Stimulated activated CD8-positive, alpha-beta memory T cell treated with anti-CD3 and anti-CD28 coated beads, Interleukin-7, amount 100 ng/mL, for 4 hours (primary cell): ENCODE measurements at places on chromosomes 5 and 9.

DNA sequence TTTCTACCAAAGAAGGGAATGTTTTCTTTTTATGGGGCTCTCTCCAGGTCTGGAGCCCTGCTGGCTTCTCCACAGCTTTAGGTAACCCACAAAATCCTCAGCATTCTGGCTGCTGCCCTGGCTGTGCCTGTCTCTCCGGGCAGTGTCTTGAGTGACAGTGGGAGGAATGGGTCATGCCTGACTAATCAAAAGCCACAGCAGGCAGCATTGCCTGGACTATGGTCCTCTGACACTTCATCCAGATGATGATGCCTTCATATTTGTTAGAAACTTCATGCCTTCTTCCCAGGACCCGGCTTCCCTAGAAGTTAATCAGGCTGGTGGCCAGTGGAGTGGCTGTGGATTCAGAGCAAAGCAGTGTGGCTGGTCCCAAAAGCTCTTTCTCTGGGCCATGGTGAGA, 32.2 kb upstream of the TGFBI start:
- DNase-seq: no peak

- DNase-seq: no peak
Observed at GRCh38 chr9:118961857-118962256, 407.4 kb downstream of the BRINP1 start.

- DNase-seq: no peak
Observed at GRCh38 chr5:77316871-77317661, 106.6 kb downstream of the PDE8B start.

- DNase-seq: no peak
Observed at GRCh38 chr5:79456400-79456799, 57.5 kb downstream of the HOMER1 start.

DNA sequence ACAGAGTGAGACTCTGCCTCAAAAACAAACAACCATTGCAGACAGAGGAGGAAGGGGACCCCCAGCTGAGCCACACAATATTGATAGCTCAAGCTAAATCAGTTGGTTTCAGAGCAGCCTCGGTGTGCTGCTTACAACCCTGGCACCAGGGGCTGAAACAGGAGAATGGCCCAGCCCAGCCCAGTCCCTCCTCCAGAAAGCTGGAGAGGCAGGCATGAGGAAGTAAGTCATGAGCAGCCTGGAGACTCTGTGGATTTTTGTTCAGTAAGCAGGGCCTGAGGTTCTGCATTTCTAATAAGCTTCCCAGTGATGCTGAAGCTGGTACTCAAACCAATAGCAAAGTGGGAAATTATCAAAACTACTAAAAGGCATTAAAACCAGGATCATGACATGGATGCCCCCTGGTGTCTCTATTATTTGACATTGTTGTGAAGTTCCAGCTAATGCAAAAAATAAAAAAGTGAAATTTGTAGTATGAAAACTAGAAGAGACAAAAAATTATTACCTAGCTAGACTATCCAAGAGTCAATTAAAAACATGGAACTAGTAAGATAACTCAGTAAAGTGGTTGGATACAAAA, 14.2 kb downstream of the PRRT1B start:
- DNase-seq: no peak

- DNase-seq: no peak
Observed at GRCh38 chr5:89534331-89534730, 651.3 kb upstream of the MEF2C start.
